ENCODE measurements at places on chromosomes 6 and 20.

GRCh38 chr6:106539936-106540335 lies 89.4 kb downstream of the RTN4IP1 start:
- no peak for DNase-seq

GRCh38 chr6:11362564-11362963 lies 130.1 kb upstream of the NEDD9 start:
- DNase-seq, result no peak

DNA sequence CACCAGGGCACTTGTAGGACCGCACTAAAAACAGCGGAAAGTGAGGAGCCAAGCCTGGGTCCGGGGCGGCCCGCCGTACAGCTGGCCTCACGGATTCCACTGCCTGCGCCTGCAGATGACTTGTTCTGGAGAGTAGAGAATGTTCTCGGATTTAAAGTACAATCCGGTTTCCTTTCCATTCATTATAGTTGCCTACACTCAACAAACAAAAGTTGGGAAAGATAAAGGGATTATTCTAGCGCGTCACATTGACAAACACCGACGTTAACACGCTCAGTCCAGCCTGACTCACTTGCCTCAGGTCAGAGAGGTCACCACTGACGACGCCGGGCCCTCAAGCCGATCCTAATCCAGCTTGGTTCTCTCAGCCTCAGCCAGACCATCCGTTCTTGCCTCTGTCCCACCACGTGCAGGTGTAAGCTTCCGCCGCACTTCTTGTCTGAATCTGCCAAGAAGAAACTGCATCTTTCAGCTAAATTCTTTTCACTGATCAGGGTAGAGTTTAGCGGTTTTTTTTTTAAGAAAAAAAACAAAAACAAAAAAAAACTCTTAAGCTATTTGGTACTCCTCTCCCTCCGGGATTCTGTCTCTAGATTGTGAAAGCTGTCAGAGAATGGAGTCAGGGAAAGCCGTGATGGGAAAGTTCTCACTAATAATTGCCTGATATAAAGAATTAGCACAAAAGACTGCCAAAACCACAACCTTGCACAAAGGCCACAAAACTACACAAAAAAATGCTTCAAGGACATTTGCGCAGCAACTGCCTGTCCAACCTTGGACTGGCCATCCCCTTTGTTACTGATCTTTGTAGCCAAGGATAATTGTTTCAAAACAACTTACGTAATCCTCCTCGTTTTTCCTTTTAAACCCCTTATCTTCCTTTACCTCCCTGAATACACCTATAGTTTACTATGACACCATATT lies 1.1 kb upstream of the PHF10 start:
- peak; percentile 6 for DNase-seq

- DNase-seq, result no peak
Observed at GRCh38 chr20:57043091-57043490, 223.3 kb downstream of the BMP7 start.

GRCh38 chr6:158762787-158763433 lies 56.3 kb downstream of the EZR start:
- DNase-seq, result no peak

DNA sequence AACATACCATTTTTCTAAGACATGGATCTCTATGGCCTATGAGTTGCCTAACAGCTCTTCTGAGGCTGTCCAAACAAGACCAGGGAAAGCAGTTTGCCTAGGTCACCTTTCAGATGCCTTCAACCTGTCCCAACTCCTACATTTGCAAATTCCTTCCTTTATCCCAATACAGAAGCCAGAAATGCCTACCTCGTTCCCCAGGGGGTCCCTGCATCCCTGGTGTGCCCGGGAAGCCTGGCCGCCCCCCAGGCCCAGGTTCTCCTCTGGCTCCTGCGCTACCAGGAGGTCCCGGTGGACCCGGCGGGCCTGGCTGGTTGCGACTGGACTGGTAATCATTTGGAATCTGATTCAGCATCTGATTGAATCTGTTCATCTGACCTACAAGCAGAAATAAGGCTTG lies 115.9 kb downstream of the COL12A1 start:
- no peak for DNase-seq

DNA sequence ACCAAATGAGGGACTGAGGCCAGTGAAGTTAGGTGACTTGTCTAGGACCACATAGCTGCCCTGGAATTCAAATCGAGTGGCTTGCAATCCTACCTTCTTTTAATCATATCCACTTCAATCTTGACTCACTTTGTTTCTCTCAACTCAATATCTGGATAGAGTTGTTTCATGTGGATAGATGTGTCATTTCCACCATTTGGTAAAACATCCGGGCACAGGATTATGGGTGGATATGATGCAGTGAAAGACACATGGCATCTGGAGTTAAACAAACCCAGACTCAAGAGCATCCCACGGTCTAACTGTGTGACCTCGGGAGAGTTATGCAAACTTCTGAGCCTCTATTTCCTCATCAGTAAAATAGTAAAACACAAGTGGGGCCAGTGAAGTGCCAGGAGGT lies 103.6 kb upstream of the CNKSR3 start:
- no peak for DNase-seq

DNA sequence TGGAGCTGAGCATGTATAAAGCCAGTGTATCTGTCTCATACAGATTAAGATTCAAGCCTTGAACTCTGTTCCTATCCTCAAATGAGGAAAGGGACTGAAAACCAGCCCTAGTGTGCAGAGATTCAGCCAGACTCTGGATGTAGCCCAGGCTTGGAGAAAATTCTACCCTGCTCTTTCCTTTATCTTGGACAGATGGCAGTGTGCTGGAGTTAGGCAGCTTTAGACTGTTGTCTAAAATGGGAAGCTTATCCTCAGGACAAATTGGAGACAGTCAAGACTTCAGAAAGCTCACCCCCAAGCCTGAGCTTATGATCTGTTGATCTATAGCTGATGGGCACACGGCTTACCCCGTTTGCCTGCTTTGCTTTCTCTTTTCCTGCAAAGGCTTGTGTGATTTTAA lies 1057.6 kb downstream of the KIF16B start:
- no peak for DNase-seq

DNA sequence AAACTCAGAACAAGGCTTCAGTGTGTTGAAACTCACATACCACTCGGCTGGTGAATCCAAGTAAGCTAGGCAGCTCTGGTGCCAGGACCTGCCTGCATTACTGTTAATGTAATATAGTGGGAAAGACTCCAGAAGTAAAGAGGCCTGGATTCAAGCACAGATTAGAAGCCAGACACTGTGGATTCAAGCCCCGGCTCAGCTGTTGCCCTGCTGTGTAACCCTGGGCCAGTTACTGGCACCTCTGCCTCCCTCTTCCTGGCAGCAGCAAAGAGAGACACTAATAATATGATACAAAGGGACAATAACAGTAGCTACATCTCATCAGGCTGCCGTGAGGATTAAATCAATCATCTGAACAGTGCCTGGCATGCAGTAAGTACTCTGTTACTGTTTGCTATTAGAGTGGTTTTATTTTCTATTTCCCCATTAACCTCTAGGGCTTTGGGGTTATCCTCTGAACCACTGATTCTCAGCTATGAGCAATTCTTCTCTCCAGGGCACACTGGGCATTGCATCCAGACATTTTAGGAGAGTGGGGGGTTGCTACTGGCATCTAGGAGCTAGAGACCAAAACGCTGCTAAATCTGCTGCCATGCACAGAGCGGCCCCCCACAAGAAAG lies 92.9 kb downstream of the ZMYND8 start:
- DNase-seq, result peak; percentile 38

GRCh38 chr6:30259140-30260035 lies 46.2 kb upstream of the TRIM26 start:
- DNase-seq, result peak; percentile 90

- no peak for DNase-seq
Observed at GRCh38 chr20:39489986-39490560, 527.9 kb downstream of the DHX35 start.

DNA sequence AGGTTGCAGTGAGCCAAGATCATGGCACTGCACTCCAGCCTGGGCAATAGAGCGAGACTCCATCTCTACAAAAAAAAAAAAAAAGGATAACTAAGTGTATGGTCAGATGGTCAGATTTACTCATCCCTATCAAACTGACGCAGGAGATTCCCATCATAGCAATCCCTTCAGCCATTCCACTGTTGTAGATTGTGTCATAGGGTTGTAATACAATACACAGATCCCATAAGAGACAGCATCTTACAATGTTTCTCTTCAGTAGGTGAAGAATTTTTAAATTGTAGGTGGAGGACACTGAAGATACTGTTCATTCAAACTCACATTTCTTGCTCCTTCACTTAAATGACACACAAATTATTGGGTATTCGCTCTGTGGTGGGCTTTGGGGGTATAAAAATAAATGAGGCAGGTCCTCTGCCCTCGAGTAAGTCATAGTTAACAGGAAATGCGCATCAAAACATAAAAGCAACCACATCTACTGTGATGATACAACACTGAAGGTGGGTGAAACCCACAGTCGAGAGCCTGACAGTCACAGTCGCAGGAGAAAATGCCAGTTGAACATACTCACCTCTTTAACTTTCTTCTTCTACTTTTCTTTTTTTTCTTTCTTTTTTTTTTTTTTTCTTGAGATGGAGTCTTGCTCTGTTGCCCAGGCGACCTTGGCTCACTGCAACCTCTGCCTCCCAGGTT lies 205.5 kb downstream of the ZNF217 start:
- DNase-seq, result no peak

GRCh38 chr6:125271486-125272159 lies 30.1 kb downstream of the HDDC2 start:
- no peak for DNase-seq

DNA sequence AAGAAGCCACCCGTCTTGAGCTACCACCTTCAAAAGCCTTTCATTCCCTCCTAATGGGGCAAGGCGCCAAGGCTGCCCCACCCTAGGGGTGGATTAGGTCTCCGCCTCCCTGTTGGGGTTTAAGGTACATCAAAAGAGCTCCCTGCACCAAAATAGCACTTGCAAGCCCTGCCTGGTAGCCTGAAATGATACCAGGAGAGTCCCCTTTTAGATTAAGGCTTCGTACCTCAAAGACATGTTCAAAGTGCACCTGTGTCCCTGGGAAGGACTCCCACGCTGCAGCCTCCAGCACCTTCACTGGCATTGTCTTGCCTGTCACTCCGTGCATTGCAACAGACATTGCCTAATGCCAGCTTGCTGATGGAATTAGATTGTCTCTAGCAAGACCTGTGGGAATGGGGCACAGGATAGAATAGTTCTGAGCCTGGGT lies 15.7 kb upstream of the CDKN1A start:
- no peak for DNase-seq

GRCh38 chr6:126182650-126183311 lies 157.1 kb upstream of the CENPW start:
- DNase-seq, result no peak

DNA sequence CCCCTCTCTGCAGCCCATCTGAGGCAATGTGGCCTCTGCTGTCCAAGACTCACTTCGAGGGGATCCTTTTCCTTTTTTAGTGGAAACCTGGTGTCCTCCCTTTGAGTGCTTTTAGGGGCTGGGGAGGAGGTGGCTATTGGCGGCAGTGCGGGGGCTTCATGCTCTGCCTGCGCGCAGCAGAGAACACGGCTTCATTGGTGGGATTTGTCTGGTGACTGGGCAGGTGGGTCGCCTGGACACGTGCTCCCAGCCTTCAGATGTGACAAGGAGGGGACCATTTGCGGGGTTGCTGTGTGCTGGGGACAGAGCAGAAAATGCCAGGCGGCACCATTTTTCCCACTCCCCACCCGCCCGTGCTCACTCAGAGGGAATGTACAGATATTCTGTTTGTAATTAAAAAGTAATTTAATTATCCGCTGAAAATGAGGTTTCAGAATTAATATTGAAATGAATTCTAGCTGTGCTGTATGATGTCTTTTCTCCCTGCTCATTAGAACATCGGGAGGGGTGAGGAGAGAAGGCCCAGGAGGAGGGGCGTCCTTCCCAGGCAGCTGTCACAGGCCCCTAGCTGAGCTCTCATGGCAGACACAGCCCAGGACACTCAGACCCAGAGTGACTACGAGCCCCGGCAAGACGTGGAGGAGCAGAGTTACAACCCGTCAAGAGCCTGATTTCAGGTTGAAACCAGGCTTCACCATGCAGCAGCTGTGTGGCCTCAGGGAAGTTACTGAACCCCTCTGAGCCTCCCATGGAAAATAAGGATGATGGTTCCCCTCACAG lies 417.2 kb upstream of the SULF2 start:
- DNase-seq, result no peak
